ENCODE measurements at places on chromosomes 16 and 17.

GRCh38 chr16:23944381-23944780 lies 108.6 kb downstream of the PRKCB start:
- DNase-seq: no peak

GRCh38 chr16:56848955-56849689 lies 15.9 kb upstream of the SLC12A3 start:
- no peak for DNase-seq

DNA sequence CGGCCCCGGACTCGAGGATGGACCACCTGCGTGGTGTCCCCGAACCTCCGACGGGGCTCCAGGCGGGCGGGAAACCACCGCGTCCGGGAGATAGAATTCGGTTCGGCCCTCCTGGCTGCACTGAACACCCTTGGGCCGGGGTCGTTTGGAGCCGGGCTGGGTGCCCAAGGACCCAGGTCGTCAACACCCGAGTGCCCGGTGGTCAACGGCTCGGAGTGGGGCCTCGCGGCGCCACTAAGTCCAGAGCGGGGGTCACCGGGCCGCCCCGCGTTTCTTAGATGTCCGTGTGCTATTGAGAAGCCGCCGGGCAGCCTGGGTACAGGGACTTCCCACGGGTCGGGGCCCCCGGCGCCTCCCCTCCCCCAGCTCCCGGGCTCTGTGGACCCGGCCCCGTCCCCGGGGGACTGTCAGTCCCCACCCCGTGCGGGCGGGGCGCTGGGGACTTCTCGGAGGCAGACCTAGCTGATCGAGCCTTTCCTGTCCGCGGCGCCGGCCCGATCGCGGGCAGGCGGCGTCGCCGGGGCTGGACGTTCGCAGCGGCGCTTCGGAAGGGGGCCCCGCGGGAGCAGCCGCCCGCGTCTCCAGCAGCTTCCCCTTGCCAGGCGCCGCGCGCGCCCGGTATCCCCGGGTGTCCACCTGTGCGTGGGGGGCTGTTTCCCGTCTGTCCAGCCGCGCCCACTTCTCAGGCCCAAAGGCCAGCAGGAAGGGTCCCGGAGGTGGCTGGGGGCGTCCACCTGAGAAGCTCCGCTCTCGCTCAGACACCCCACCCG lies 655 bp upstream of the NPTX1 start:
- DNase-seq: no peak

- no peak for DNase-seq
Observed at GRCh38 chr16:10565167-10565566, 15.2 kb downstream of the EMP2 start.

DNA sequence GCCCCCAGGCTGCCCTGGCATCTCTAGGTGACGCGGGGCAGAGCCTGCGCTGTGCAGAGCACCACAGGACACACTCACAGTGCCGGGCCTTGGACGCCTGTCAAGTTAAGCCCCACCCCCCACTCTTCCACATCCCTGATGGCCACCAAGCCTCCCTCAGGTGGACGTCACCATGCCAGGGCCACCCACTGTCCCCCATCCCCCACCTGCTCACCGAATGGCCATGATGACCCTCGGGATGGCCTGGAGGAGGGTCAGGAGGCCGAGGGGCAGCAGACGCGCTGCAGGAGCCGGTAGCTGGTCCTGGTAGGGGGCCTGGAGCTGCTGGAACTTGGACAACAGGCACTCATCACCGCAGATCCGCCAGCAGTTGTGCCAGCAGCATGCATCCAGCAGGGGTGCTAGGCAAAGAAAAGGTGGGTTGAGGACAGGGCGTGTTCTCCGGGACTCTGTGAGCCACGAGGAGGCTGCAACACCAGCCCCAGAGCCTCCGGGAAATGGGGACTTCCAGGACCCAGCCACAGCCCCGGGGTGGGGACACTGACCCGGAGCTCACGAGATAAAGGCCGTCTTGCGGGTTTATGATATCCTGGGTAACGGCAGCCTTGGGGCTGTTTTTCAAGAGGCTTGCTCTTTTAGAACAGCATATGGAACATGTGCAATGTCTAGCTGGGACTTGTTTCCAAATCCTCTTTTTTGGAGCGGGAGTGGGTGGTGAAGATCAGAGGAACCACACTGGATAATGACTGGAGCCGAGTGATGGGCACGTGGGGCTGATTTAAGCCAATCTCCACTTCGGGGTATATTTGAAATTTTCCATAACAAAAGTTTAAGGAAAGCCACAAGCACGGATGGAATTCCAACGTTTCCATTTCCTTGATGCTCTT lies 11.4 kb downstream of the C16orf95 start:
- no peak for DNase-seq

Measured in CD4-positive, alpha-beta T cell treated with Interleukin-12 subunit alpha and Interleukin-12 subunit beta, for 1 hour (primary cell).